ENCODE measurements at places on chromosomes 12 and 14. TPM values are rescaled to one million over a fixed set of nuclear protein-coding genes. Genes with fewer than 3 reads are reported as not detected.

- no peak overlapping the region for H3K27ac ChIP-seq
- no peak overlapping the region for H3K4me3 ChIP-seq
- H3K36me3 ChIP-seq: no peaks in the 10 kb centered on the region
- peaks cover 26% of the 10 kb centered on the region for H3K4me1 ChIP-seq
Measured at GRCh38 chr12:12790956-12791355, 5.5 kb downstream of the APOLD1 start.

DNA sequence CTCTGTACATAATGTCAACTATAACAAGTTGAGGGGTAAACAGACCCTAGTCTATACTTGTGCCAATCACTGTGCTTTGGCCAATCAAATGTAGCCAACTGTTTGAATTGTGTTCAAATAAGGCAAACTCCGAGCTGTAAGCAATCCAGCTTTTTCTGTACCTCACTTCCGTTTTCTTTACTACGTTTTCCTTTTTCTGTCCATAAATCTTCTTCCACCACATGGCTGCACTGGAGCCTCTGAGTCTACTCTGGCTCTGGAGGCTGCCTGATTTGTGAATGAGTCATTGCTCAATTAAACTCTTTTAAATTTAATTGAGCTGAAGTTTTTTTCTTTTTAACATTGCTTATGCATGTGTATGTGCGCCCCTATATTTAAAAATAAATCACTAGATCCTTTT, 29.7 kb downstream of the CLEC1A start:
- H3K27ac ChIP-seq: no peak overlapping the region
- H3K4me3 ChIP-seq: no peak overlapping the region
- DNase-seq: no peak
- no peaks in the 10 kb centered on the region for H3K27me3 ChIP-seq
- peaks cover 17% of the 10 kb centered on the region for H3K4me1 ChIP-seq
- H3K36me3 ChIP-seq: no peaks in the 10 kb centered on the region

The SERPINA10 gene
- total RNA-seq: not detected

DNA sequence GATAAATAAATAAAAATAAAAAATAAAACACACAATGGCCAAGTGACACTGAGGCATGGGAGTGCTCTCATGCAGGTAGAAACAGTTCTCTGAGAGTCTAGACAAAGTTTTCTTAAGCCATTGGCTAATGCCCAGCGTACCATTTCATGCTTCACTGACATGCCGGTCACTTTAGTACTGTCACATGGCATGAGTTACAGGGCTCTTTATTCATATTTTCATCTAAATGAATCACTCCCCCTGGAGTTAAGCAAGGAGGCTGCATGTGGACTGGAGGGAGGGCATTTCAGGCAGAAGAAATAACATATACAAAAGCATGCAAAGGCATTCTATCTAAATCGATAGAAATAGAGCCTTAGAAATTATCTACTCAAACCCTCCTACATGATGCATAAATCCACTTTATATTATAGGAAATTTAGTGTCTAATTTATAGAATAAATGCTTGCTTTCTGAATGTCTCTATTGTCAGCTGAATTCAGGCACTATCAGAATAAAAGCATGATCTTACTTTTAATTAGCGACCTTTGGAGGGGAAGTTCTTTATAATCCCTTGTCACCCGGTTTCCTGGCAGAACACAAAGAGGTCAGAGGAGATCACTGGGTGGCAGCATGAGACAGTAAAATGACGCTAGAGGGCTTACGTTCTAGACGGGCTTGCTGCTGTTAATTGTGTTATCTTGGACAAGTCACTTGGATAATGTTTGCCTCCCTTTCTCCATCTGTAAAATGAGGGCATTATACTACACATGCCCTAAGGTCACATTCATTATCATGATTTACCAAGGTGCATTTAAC, 17.5 kb downstream of the DYRK4 start:
- peaks cover 20% of the 10 kb centered on the region for H3K4me1 ChIP-seq
- no peak overlapping the region for H3K4me3 ChIP-seq
- no peak for DNase-seq
- no peaks in the 10 kb centered on the region for H3K36me3 ChIP-seq

GRCh38 chr14:76227450-76228050, 75.8 kb downstream of the GPATCH2L start:
- H3K4me1 ChIP-seq: peaks cover 12% of the 10 kb centered on the region
- no peak overlapping the region for H3K27ac ChIP-seq
- peaks cover 4% of the 10 kb centered on the region for H3K27me3 ChIP-seq
- no peak overlapping the region for H3K4me3 ChIP-seq

The PIK3C2G gene
- total RNA-seq: not detected

DNA sequence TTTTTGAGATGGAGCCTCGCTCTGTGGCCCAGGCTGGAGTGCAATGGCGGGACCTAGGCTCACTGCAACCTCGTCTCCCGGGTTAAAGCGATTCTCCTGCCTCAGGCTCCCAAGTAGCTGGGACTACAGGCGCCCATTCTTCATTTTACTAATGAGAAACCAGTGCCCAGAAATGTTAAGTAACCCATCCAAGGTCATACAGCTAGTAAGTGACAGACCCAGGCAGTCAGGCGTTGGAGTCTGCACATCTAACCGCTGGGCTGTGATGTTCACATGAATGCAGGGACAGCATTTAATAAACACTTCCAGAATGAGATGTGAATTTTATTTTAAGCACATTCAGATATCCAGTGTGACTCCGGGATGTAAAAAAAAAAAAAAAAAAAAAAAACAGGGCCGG, 1.3 kb upstream of the TRIP11 start:
- H3K4me3 ChIP-seq: peak overlapping the region; percentile 95
- no peaks in the 10 kb centered on the region for H3K27me3 ChIP-seq
- H3K27ac ChIP-seq: no peak overlapping the region
- H3K36me3 ChIP-seq: no peaks in the 10 kb centered on the region
- peaks cover 15% of the 10 kb centered on the region for H3K4me1 ChIP-seq

DNA sequence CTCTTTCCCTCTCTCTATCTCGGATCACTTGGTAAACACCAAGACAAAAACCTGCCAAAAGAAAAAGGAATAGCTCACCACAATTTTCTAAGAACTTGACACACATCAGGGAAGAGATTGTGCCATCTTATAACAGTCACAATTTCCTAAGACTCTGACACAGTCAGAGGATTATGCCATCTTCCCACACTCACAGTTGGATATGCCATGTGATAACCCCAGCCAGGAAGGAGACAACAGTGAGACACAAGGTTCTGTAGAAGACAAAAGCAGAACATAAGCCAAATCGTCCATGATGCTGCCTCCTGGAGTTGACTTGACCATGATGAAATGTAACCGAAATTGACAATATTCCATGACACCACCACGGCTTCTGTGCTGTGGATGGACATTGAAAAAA, 2.8 kb upstream of the CLEC9A start:
- H3K36me3 ChIP-seq: peaks cover 9% of the 10 kb centered on the region
- H3K27me3 ChIP-seq: no peaks in the 10 kb centered on the region
- no peak for DNase-seq
- H3K4me3 ChIP-seq: no peak overlapping the region

- H3K27ac ChIP-seq: no peak overlapping the region
- DNase-seq: no peak
- H3K36me3 ChIP-seq: no peaks in the 10 kb centered on the region
Measured at GRCh38 chr12:115259968-115260747, 576.2 kb upstream of the TBX3 start.

- H3K27me3 ChIP-seq: no peaks in the 10 kb centered on the region
- no peak overlapping the region for H3K4me3 ChIP-seq
- H3K4me1 ChIP-seq: 0 out of 2 replicates have a peak, but pooled peaks cover 4% of the 10 kb centered on the region
- no peak overlapping the region for H3K27ac ChIP-seq
- no peak for DNase-seq
Measured at GRCh38 chr12:58725400-58726105, 194.8 kb downstream of the LRIG3 start.

- H3K4me1 ChIP-seq: no peaks in the 10 kb centered on the region
- no peak overlapping the region for H3K4me3 ChIP-seq
- peaks cover 81% of the 10 kb centered on the region for H3K27me3 ChIP-seq
Measured at GRCh38 chr14:24353559-24354481, 14.0 kb upstream of the RIPK3 start.

All from WTC11 (cell line).